Activated CD4-positive, alpha-beta T cell treated with anti-CD3 and anti-CD28 coated beads, Interleukin-10, Interleukin-2, amounts not matched to agents 100 ng/mL and 50 ng/mL, durations not matched to agents 16 hours and 8 hours (primary cell): ENCODE measurements at places on chromosomes 12 and 14.

- DNase-seq, result no peak
These were observed 9.7 kb downstream of the A2M start for GRCh38 chr12:9106067-9106466.

GRCh38 chr12:110134691-110135411 lies 10.7 kb downstream of the IFT81 start:
- DNase-seq, result no peak

DNA sequence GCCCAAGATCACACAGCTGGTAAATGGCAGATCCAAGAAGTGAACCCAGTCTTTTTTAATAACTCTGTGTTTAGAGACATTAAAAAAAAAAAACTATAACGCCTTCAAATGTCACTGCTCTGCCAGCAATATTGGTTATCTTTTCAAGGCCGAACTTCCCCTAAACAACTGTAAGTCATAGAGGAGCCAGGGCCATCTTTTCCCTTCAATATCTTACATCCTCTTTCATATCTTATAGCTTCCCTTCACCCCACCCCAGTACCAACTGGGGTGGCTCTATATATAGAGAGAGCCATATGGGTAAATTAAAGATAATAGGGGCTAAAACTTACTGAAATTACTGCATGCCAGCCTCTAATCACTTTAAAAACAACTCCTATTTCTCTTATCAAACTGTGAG lies 100.2 kb downstream of the STAB2 start:
- no peak for DNase-seq

DNA sequence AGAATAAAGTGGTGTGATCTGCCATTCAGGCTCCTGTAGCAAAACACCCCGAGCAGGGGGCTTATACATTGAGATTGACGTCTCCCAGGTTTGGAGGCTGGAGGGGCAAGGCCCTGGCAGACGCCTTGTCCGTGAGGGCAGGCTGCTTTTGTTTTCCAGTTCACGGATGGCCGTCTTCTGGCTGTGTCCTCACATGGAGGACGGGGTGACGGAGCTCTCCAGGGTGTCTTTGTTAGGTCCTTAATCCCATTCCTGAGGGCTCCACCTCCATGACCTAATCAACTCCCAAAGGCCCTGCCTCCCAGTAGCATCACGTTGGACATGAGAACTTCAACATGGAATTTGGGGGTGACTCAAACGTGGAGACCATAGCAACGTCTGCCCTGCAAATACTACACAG lies 147.7 kb downstream of the KIF26A start:
- no peak for DNase-seq

DNA sequence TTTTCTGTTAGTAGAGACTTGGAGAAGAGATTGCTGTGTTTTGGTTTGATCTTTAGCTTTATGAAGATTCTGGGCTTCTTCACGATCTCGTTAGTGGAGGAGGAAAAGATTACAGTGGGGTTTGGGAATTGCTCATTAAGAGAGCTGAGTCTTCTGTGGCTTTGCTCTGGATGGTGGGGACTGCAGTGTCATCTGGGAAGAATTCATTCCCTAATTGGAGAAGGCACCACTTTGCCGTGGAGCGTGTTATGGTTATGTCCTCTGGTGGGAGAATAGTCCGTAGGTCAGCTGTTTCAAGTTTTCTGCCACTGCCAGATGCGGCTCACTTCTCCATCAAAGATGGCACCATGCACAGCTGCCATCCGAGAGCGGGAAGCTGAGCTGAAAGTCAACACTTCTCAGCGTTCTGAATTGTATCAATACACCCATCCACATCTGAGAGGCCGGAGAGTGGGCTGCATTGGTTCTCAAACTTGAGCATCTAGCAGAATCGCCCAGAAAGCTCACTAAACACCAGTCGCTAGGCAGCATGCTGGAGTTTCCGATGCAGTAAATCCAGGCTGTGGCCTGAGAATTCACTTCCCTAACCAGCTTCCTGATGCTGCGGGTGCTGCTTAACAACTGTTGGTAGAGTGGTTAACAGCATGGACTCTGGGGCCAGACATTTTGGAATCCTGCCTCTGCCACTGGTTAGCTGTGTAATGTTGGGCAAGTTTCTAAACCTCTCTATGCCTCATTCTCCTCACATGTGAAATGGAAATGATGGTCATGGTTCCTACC lies 117.8 kb downstream of the PLXNC1 start:
- DNase-seq, result no peak

DNA sequence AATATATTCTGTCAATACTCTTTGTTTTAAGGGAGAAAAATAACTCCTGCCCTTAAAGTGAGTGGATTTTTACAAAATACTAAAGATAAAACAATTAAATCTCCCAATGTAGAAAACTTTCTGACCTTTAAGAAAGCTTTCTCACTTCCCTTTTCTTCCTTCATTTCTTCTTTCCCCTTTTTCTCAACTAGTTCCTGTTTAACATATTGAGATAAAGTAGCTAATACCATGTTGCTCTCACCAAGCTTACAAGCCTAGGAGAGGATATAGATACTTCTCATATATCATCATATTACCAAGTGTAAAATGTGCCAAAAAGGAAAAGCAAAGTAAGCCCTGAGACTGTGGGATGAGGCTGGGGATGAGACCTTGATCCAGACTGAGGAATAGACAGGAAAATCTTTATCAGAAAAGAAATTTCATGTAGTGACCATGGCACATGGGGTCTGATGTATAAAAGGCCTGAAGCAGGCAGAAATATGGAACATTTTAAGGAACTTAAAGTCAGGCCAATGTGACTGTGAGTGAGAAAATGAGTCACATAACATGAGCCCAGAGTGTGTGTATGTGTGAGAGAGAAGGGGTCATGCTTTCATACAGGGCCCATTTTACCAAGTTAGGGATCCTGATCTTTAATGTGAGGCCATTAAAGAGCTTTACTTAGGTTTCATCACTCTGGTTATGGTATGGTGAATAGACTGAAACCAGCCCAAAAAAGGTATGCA lies 1.6 kb upstream of the RPL10L start:
- no peak for DNase-seq

DNA sequence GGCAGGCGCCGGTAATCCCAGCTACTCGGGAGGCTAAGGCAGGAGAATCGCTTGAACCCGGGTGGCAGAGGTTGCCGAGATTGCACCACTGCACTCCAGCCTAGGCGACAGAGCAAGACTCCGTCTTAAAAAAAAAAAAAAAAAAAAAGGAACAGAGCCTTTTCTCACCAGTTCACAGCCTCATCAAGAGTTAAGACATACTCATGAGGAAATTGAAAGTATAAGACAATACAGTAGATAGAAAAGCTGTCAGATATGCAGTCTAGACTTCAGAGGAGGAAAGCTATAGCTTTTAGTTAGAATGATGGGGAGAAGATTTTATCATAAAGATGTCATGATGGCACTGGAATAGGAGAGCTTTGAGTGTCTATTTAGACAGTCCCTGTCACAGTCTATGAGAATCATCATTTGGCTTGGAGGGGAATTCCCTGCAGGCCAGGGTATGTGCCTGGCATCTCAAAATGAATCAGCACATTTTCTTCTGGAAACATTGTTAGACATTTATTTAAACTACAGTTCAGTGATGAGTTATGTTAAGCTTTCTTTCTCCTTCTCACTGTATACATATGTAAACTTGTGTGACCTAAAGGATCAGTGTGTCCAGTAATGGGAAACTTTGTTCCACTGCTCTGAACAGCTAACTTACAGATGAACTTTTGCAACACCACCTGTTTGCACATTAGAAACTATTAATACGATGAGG lies 2.9 kb upstream of the RAB35 start:
- DNase-seq, result peak; percentile 87
